Cardiac muscle cell (in vitro differentiated cells and primary cell): ENCODE measurements at places on chromosomes 7 and 10. TPM values are rescaled to one million over a fixed set of nuclear protein-coding genes. Genes with fewer than 3 reads are reported as not detected.

NACAD gene
- 1.2 and 2.1 TPM in 2 replicates for total RNA-seq

GBX1 gene
- 0.36 and 1.6 TPM in 2 replicates for total RNA-seq

CCDC3 gene
- total RNA-seq, result 4.3 and 5.4 TPM in 2 replicates

LIPF gene
- not detected in 2 replicates for total RNA-seq

SGCE gene
- 48.8 and 58.8 TPM in 2 replicates for total RNA-seq

HECW1 gene
- total RNA-seq, result 0.06 and 0.39 TPM in 2 replicates

INSYN2A gene
- not detected in 2 replicates for total RNA-seq

AGR3 gene
- not detected in 2 replicates for total RNA-seq

BLNK gene
- total RNA-seq, result not detected in 2 replicates

SMO gene
- total RNA-seq, result 66.7 and 82.9 TPM in 2 replicates

GRCh38 chr10:72981028-72981881, 26.6 kb upstream of the PLA2G12B start:
- no peak overlapping the region for H3K4me3 ChIP-seq
- H3K36me3 ChIP-seq, result no peaks in the 10 kb centered on the region
- H3K4me1 ChIP-seq, result no peaks in the 10 kb centered on the region

DNA sequence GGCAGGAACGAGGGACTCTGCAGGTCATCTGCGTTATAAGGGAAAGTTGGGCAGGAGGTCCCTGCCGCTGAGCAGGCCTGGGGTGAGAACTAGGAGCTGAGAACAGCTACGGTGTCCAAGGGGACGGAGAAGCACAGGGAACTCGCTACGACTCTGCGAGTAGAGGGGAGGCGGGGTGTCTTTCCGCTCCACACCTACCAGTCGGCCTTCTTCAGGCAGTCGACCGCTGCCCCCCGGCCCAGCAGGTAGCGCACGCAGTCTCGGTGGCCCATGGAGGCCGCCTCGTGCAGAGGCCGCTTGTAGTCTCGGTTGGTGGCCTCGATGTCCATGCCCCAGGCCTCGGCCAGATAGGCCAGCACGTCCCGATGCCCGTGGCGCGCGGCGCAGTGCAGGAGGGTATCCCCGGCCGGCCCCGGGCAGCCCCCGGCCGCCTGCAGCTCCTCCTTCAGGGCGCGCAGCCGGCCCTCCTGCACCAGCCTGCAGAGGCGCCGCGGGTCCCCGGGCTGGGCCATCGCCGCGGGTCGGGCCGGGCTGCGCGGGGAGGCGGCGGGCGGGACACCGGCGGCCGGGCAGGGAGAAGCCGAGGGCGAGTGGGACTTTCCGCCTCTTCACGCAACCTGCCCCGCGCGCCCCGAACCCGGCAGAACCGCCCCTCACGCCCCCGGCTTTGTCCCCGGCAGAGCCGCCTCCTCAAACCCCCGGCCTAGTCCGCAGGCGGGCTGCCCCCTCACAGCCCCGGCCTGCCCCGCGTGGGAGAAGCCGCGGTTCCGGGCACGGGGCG, 660 bp downstream of the ANKRD16 start:
- H3K27me3 ChIP-seq, result no peaks in the 10 kb centered on the region
- H3K4me3 ChIP-seq, result peak overlapping the region; percentile 75
- peaks cover 36% of the 10 kb centered on the region for H3K4me1 ChIP-seq

DNA sequence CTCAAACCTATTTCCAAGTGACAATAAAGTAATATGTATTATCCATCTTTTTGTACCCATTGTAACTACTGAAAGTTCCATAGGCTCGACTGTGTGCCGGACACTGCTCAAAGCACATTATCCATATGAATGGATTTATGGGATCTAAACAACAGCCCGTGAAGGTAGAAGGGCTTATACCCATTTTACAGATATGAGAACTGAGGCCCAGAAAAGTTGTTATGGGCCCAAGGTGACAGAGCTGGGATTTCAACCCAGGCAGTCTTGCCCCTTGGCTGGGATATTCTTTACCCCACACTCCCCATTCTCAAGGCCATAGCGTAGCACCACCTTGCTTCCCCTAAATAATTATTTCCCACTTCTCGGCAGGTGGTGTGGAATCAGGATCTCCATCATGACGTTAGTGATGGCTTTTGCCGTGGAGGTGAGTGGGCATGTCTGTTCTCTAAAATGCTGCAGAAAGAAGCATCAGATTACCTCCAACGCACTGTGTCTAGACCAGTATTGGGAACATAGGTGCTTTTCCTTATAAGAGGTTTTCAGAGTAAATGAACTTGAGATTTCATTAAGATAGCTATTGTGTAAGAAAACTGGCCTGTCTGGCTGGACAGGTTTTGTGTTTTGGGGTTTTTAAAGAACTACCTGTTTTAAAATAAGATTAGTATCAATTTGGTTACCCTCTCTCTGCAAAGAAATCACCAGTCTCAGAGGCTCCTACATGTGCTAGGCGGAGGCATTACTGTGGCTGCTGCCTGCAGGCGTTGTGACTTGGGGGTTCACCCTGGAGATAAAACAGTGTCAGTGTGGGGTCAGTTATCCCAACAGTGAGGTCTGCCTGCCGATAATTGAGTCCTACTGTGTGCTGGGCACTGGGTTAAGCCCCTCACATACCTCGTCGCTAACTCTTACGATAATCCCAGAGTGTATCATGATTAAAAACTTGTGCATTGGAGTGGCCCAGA, 85.1 kb upstream of the SDK1 start:
- H3K36me3 ChIP-seq, result no peaks in the 10 kb centered on the region
- no peak overlapping the region for H3K4me3 ChIP-seq
- no peaks in the 10 kb centered on the region for H3K27me3 ChIP-seq
- DNase-seq, result no peak
- no peak overlapping the region for H3K27ac ChIP-seq
- H3K4me1 ChIP-seq, result peaks cover 19% of the 10 kb centered on the region

- peaks cover 23% of the 10 kb centered on the region for H3K4me1 ChIP-seq
- H3K4me3 ChIP-seq, result no peak overlapping the region
- H3K36me3 ChIP-seq, result no peaks in the 10 kb centered on the region
- DNase-seq, result no peak
- H3K27me3 ChIP-seq, result no peaks in the 10 kb centered on the region
- peak overlapping the region; percentile 66 for H3K27ac ChIP-seq
Observed at GRCh38 chr10:6269953-6270867, 67.5 kb downstream of the PFKFB3 start.

GRCh38 chr7:45590679-45591057, 16.5 kb downstream of the ADCY1 start:
- H3K36me3 ChIP-seq, result no peaks in the 10 kb centered on the region
- DNase-seq, result no peak
- no peak overlapping the region for H3K27ac ChIP-seq
- H3K4me1 ChIP-seq, result no peaks in the 10 kb centered on the region
- no peaks in the 10 kb centered on the region for H3K27me3 ChIP-seq

GRCh38 chr7:102914585-102914984, 1.8 kb downstream of the LRRC17 start:
- H3K27ac ChIP-seq, result no peak overlapping the region
- H3K36me3 ChIP-seq, result no peaks in the 10 kb centered on the region
- no peaks in the 10 kb centered on the region for H3K27me3 ChIP-seq

DNA sequence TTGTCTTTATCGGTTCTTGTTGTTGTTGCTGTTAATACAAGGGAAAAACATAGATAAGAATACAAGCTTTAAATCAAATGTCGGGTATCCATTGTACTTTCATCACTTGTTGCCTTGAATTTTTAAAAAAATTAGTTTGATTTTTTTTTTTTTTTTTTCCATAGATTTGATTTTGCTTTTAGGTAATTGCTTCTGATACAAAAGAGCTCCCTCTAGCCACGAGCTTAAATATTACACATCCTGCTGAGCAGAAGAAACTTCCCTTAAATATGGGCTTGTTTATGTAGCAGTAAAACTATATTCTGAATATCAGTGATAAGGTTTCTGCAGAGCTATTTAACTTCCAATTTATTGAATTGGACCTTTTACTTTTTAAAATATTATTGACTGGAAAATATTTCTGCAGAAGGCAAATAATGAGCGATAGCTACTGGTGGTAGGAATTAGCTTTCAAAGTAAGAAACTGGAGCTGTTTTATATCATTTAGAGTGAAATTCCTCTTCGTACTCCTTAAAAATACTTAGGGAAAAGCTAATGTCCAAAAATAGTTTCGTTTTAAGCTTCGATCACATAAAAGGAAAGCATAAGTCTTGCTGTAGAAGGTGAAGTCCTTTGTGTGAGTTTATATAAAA, 216.9 kb downstream of the POLR1F start:
- H3K27me3 ChIP-seq, result no peaks in the 10 kb centered on the region
- peak; percentile 11 for DNase-seq
- no peaks in the 10 kb centered on the region for H3K4me1 ChIP-seq
- no peaks in the 10 kb centered on the region for H3K36me3 ChIP-seq
- no peak overlapping the region for H3K4me3 ChIP-seq

DNA sequence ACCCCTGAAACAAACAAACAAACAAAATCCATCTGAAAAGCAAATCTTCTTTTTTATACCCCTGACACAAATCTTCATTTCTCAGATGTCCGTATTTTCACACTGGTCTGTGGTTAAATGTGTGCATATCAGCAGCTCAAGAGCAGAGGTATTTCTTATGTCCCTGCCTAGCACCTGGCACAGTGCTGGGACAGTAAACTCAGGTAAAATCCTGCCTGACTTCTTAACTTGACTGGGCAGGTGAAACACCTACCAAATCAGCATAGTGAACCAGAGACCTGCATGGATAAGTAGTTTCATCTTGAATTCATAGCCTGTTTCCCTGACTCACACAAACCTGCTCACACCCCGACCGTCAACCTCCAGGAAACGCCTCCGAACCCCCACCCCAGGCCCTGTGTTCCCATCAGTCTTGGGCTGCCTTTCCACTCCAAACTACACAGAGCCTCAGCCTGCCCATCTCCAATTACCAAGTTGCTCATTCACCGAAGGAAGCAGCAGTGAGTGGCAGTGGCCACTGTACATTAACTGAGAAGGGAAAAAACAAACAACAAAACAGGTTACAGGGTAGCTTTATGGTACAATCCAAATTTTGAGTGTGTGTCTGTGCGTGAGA, 109.9 kb downstream of the HECTD2 start:
- H3K4me1 ChIP-seq, result peaks cover 3% of the 10 kb centered on the region
- DNase-seq, result peak; percentile 5
- H3K4me3 ChIP-seq, result no peak overlapping the region
- no peaks in the 10 kb centered on the region for H3K36me3 ChIP-seq
- no peaks in the 10 kb centered on the region for H3K27me3 ChIP-seq

- no peak for DNase-seq
- no peak overlapping the region for H3K4me3 ChIP-seq
- H3K27ac ChIP-seq, result no peak overlapping the region
- no peaks in the 10 kb centered on the region for H3K27me3 ChIP-seq
- H3K36me3 ChIP-seq, result no peaks in the 10 kb centered on the region
Observed at GRCh38 chr10:29124864-29125263, 164.0 kb upstream of the LYZL1 start.

GRCh38 chr10:30454744-30455510, 20.9 kb downstream of the MAP3K8 start:
- H3K36me3 ChIP-seq, result peaks cover 33% of the 10 kb centered on the region
- DNase-seq, result peak; percentile 98
- no peak overlapping the region for H3K4me3 ChIP-seq
- no peak overlapping the region for H3K27ac ChIP-seq

DNA sequence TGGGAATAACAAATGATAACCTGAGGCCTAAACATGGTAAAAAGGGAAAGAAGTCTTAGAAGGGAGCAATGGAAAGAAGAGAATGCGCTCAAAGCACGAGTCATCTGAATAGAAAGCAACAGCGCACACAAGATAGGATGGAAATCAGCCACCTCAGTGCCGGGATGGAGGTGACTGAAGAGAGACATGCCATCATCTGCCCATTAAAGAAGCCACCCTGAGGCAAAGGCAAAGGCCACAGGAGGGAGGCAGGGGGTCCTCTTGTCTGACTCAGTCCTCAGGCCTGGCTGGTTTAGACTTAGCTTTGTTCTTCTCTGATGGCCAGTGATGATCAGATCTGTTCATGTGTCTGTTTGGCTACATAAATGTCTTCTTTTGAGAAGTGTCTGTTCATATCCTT, 180.6 kb downstream of the CHCHD3 start:
- no peak overlapping the region for H3K4me3 ChIP-seq

GRCh38 chr7:25459057-25459456, 230.8 kb upstream of the NPVF start:
- no peaks in the 10 kb centered on the region for H3K4me1 ChIP-seq
- H3K36me3 ChIP-seq, result no peaks in the 10 kb centered on the region
- H3K27me3 ChIP-seq, result no peaks in the 10 kb centered on the region

DNA sequence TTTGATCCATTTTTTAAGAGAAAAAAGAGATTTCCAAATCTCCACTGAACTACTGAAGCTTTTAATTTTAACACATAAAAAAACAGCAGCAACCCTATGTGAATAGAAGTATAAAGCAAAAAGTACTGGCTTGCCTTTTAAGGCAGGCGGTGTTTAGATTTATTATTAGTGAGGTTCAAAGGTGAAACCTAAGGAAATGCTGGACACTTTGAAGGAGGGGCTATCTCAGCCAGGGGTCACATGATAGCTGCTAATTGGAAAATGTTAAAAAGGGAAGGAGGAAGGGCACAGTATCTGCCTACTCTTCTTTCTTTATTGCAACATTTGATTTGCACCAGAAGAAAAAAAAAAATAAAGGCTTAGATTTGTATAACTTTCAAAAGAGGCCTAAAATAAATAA, 183.8 kb downstream of the SKAP2 start:
- H3K4me1 ChIP-seq, result no peaks in the 10 kb centered on the region
- H3K4me3 ChIP-seq, result no peak overlapping the region
- peaks cover 62% of the 10 kb centered on the region for H3K27me3 ChIP-seq
- H3K36me3 ChIP-seq, result no peaks in the 10 kb centered on the region
- DNase-seq, result no peak
